ENCODE measurements at places on chromosomes 1 and 21.

DNA sequence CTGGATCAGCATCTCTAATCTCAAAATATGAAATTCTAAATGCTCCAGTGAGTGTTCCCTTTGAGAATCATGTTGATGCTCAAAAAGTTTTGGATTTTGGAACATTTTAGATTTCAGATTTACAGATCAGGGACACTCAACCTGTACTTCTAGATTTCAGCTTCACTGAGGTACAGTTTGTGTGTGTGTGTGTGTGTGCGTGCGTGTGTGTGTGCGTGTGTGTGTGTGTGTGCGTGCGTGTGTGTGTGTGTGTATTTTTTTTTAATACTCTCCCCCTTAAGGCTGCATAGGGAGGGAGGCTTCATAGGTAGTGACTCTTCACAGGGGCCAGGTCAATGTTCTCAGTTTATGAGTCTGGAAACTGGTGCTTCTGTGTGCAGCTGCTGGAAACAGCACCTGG, 77.5 kb downstream of the BRINP2 start:
- DNase-seq, result no peak

GRCh38 chr1:52436817-52437216, 32.4 kb downstream of the PRPF38A start:
- DNase-seq, result no peak

- DNase-seq, result no peak
Observed at GRCh38 chr1:30892671-30893073, 15.9 kb downstream of the SDC3 start.

- DNase-seq, result no peak
Observed at GRCh38 chr1:191629836-191630235, 528.4 kb upstream of the RGS18 start.

DNA sequence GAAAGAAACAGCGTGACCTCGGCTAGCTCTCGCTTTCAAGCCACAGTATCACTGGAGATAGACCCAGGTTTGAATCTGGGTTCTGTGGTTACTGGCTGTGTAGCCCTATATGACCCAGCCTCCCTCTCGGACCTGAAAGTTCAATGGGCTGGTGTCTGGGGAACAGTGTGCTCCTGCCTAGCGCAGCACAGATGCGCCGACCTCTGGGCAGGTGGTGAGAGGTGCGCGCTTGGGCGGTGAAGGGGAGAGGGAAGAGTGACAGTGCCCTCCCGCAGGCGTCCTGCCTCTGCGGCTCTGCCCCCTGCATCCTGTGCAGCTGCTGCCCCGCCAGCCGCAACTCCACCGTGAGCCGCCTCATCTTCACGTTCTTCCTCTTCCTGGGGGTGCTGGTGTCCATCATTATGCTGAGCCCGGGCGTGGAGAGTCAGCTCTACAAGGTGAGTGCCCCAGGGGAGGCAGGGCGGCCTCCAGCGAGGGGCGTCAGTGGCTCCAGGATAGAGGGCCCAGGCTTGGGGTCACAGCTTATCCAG, 10.5 kb downstream of the SERINC2 start:
- DNase-seq, result no peak

DNA sequence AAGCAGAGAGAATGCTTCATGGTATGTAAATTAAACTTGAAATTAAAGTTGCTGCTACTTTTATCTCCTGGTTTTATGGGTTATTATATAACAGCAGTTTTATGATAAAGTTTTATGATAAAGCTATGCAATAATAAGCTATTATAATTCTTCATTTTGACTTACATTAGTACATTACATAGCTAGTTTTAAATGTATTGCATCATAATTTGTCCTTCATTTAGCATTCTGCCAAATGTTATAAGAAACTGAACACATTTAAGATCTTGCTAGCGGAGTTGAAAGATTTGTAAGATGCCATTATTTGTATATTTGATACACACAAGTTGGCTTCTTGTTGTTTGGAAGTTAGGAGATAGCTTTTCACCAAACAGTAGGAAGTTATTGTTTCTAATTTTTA, 101.6 kb downstream of the LRRC40 start:
- no peak for DNase-seq

- DNase-seq, result no peak
Observed at GRCh38 chr1:105934806-105935205, 1121.7 kb upstream of the PRMT6 start.

DNA sequence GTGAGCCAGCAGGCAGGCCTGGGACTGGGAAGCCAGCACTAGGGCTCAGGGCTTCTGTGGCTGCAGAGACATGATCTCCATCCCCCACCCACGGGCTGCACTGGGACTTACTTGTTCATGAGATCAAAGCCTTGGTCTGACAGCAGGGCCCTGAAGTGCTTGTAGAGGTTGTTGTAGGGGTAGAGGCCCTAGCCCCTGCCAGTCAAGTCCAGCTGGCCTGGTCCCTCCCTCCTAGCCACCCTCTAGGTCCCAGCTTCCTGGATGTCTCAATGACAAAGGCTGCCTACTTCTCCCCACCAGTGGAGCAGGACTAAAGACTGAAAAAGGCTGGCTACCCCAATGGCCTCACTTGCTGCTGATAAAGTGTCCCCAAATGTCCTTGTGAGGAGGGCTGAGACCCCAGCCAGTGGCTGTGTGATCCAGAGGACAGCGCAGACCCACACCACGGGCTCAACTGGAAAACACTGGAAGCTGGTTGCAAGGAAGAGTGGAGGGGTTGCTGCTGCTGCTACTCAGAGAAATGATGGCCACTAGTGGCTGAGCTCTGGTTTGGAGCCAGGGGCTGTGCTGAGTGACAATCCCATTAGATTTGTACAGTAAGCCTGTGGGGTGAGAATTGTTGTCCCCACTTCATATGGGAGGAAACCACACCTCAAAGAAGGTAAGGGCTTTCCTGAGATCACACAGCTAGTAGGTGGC, 1.4 kb downstream of the HTR1D start:
- DNase-seq, result no peak

DNA sequence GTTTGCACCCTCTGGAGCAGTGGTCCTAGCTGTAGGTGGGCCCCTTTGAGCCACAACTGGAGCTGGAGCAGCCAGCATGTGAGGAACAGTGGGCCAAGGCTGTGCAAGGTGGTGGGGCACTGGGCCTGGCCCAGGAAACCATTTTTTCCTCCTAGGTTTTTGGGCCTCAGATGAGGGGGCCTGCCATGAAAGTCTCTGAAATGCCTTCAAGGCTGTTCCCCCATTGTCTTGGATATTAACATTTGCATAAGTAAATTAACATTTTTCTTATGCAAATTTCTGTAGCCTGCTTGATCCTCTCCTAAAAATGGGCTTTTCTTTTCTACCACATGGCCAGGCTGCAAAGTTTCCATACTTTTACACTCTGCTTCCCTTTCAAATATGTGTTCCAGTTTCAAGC, 212.0 kb downstream of the NTNG1 start:
- DNase-seq, result no peak

- no peak for DNase-seq
Observed at GRCh38 chr1:26923711-26924110, 2.2 kb downstream of the NUDC start.

DNA sequence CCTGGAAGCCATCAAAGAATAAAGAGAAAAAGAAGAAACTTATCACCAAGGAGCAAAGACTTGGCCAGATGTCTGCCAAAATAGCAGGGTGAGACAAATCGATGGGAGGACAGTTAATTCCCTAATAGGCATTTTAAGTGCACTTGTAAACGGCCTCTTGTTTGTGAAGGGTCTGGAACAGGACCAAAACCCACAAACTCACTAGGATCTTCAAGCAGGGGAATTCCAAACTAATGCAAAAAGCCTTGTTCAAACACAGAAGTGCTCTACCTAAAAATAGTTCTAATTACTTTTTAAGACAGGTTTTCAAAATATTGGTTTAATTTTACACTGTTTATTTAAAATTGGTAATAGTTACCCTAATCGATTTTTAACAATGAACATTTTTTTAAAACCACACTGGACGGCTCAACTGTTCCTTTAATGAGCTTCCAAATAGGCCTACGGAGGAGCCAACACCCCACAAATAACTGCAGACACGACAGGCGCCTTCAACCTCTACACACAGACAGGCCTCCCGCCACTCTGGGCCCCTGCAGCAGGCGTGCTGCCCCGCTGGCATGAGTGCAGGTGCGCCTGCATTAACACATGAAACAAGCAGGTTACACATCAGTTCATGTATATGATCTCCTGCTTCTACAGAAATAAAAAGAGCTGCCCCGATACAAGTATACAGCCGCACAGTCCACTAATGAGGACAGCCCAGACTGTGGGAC, 15.8 kb downstream of the UBE2G2 start:
- DNase-seq, result no peak

GRCh38 chr21:45889961-45890360, 91.6 kb upstream of the COL6A1 start:
- no peak for DNase-seq

- DNase-seq, result no peak
Observed at GRCh38 chr1:178075333-178075732, 18.6 kb upstream of the RASAL2 start.

All from SW480 (cell line).